ENCODE measurements at places on chromosomes 13 and 19. TPM values are rescaled to one million over a fixed set of nuclear protein-coding genes. Genes with fewer than 3 reads are reported as not detected.

The TGFBR3L gene
- 1.0 TPM for polyA plus RNA-seq

The C5AR1 gene
- 26.9 TPM for polyA plus RNA-seq

The TEX29 gene
- polyA plus RNA-seq, result 1.2 TPM

The SELENOV gene
- not detected for polyA plus RNA-seq

The SLC25A41 gene
- polyA plus RNA-seq, result 0.22 TPM
